ENCODE measurements at places on chromosomes 6 and 20.

GRCh38 chr20:2637246-2637645, 15.2 kb upstream of the NOP56 start:
- DNase-seq = no peak

DNA sequence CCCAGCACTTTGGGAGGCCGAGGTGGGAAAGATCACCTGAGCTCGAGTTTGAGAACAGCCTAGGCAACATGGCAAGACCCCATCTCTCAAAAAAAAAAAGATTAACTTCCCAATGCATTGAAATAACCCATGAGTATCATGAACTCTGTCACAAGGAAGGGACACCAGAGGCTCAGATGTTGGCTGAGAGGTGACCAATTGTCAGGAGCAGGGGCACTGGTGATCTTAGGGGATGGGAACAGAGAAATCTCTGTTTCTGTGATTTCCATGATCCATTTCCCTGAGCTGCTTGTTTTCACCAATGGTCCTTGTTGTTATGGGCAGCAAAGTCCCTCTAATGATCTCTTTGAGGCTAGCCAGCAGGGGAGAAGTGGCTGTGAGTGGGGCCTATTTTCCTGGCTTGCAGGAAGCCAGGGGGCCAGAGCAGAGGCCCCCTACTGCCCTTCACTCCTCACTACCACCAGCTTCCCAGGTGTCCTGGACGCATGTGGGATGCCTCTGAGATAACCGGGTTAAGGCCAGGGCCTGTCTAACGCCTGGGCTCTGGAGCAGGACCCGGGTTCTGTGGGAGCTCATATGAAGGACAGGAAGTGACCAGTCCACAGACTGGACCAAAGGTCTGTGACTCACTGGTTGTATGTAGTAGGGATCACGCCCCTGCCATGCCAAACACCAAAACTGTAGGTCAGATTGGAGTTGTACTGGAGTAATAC, 54.4 kb downstream of the PCNA start:
- DNase-seq = no peak

DNA sequence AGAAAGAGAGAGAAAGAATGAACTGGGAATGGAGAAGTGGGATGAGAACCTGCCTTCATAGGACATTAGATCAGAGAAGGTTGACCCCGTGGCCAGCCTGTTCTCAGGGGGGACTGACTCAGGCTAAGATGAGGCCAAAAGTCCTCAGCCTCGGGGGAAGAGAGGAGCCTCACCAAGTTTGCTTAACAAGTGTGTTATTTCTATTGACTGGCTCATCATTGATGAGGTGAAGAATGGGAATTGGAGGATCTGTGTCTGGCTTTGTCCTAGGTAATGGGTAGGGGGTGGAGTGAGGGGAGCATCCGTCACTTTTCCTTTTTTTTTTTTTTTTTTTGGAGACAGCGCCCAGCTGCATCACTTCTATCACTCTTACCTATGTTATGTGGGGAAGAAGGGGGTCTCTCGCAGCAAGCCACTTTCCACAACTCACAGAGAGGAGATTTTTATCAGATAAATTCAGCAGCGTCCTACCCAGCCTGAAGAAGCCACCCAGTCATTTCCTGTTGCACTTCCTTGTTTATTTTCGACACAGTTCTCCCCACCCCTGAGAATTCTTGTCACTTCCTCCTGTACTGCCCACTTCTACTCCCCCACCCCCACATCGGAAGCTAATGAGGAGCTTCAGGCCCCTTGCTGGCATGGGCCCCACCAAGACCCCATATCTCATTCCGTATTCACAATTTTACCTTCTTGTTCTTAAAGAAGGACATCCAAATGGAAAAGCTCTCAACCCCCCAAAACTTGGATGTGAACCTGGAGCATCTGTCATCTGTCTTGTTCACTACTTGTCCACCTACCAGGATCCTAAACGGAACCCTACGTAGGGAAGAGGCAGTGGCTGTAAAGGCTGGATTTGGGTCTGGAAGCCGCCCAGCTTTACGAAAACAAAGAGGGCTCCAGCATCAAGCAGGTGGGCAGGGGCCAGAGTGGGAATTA, 2.8 kb upstream of the RNASET2 start:
- DNase-seq = no peak

- no peak for DNase-seq
Measured at GRCh38 chr20:63091901-63092659, 85.3 kb upstream of the BHLHE23 start.

DNA sequence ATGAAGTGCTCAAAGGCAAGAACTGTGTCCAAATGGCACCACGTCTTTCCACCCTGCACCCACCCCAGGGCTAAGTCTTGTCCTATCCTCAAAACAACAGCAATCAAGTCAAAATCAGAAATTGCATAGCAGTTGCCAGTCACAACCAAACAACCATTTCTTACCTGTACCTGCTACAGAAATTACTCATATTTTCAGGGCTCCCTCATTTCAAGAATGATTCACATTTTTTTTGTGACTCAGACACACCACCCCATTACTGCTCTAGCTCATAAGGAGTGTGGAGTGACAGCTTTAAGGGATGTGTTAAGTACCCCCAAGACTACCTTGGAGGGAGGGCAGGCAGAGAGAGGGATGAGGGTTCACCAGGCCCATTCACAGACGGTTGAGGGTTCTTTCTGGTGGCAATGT, 111.7 kb downstream of the TRERF1 start:
- DNase-seq = no peak

DNA sequence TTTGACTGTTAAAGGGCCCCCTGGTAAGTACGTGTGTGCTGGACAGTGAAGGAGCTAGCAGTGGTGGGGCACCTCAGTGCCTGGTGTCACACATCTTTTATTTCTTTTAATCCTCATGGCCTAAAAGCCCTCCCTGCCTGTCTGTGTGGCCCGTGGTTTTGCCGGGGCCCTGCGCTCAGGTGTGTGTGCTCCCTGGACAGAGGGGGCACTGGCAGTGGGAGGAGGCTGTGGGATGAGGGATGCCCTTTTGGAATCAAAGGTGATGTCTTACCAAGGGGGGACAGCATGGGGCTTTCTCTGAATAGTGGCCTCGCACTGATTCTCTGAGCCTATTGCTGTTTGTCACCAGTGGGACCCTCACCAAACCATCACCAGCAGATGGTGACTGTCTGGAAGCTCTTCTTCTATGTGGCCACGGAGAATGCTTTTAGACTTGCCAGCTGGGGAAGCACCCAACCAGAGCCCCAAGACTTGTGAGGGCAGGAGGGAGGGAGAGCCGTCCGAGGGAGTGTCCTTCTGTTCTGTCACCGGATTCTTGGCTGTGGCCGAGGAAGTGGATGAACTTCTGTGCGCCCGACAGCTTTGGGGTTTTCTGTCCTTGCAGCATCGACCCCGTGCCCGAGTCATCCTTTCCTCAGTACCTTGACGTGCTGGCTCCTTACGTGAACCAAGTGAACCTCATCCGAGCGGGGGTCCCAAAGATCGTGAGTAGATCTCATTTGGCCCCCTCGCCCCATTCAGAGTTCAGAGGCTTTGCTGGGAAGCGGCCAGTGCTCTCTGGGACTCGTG, 18.1 kb downstream of the PNLDC1 start:
- DNase-seq = no peak

GRCh38 chr6:46637145-46637544, 15.5 kb downstream of the CYP39A1 start:
- no peak for DNase-seq

DNA sequence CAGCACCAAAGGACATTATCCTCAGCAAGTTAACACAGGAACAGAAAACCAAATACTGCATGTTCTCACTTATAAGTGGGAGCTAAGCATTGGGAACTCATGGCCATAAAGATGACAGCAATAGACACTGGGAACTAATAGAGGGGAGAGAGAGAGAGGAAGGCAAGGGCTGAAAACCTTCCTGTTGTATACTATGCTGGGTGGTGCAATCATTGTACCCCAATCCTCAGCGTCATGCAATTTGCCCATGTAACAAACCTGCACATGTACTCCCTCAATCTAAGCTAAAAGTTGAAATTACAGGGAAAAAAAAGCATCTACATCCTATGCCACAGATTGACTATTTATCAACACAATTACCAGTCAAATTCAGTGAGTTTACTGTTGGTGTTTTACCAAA, 20.0 kb upstream of the VNN1 start:
- DNase-seq = no peak

GRCh38 chr20:32991792-32992641, 12.2 kb downstream of the SUN5 start:
- no peak for DNase-seq

GRCh38 chr6:79868098-79868722, 79.1 kb downstream of the ELOVL4 start:
- DNase-seq = peak; percentile 23

DNA sequence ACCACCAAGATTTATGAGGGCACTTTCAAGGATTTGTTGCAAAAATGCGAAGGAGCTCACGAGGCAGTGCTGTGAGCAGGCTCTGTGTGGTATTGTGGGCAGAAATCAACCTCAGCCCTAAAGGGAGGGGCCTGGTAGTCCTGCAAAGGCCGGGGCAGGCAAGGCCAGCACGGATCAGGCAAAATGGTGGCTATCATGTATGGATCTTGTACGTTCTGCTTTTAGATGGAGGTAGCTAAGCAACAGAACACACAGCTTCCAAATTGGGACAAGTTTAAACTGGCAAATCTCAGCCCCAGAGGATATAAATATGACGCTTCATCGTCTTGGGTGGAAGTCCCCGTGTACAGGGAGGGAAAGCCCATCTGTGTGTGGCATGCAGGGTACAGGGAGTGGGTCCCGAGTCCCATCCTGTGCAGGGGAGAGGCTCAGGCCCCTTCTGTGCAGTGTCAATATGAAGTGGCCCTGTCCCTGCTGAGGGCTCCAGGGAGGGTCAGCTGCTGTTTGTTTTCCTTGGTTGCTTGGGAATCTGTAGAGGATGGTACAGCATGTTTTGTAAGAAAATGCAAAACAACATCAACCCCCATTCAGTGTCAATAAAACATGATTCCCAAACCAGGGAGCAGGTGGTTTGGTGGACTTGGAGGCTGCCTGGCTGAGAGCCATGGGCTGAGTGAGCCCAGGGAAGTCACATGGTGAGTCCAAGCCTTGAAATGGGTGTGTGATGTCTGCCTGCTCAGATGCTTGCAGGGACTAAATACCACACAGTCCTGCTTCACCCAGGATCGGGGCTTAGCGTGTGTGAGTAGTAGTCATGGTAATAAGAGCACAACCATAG, 113.0 kb downstream of the SYCP2 start:
- no peak for DNase-seq

DNA sequence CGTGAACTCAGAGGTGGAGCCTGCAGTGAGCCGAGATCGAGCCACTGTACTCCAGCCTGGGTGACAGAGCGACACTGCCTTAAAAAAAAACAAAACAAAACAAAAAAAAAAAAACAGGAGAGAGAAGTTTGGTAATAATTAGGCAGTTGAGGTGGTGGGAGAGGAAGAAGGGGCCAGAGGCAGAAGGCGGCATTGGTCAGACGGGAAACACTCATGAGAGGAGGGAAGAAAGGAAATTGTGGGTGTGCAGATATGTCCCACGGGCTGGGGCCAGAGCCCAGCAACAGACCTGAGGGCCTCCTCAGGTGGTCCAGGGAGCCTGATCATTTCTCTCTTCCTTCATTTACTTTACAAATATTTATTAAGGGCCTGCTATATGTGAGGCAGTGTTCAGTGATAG, 20.0 kb downstream of the SULF2 start:
- DNase-seq = no peak

- no peak for DNase-seq
Measured at GRCh38 chr6:56477241-56477640, 165.4 kb downstream of the DST start.

DNA sequence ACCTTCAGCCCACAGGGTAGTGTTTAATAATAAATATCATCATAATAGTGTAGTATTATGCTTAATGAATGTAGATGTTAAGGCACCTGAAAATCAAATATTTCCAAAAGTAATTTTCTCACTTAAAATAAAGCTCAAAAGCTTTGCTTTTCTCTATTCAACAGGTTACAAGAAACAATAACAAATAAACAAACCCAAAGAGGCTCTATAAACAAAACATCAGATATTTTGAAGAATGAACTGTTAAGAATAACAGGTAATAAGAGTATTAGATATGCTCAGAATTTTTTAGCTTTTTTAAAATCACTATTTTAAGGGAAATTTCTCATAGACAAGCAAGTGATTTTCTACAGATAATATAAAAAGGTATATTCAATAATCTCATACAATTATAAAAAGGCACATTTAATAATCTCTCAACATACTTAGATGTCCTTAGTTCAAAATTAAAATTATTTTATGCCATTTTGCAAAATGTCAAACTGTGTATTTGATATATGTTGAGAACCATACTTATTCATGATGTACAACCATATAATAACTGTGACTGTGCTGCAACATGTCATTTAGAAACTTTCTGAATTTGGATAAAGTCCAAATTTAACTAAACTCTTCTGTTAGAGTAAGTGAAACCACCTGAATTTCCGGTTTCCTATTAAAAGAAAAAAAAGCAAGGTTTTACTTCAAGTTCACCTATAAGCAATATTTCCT, 35.8 kb downstream of the PHIP start:
- no peak for DNase-seq

DNA sequence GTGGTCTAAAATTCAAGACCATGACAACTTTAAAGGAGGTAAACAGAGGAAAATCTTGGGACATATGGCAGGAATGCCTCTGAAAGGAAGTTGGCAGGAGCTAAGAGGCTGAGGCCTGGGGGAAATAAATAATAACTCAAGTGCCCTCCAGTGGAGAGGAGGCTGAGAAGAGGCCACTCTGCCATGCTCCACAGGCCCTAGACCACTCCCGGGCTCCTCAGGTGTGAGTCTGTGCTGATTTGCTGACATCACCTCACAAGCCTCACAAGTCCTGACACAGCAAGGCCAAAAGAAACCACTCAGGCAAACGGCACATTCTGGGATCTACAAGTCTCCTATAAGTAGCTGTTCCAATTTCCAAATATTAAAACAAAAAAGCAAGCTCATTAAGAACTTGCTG, 91.0 kb upstream of the RIPOR2 start:
- DNase-seq = no peak

DNA sequence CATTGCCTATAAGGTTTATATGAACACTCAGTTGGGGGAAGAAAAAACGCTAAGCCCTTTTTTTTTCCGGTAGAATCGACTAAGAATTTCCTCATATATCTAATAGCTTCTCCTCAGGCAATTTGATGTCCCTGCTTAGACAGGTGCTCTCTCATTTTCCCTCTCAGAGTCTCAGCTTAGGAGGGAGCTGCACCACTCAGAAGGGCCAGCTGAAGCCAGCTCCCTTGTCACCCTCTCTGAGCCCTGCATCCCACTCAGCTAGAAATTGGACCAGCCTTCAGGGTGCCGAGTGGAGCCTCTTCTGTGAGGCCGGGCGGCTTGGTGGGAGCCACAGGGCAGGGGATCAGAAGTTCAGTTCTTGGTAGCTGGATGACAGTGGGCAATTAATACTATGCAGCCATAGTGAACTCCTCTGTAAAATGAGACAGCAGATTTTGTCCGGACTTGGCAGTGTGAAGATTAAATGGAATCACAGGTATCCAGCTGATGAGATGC, 368.5 kb downstream of the MAFB start:
- DNase-seq = no peak

- DNase-seq = no peak
Measured at GRCh38 chr20:22914291-22914690, 120.8 kb upstream of the SSTR4 start.

Data from non-pigmented ciliary epithelial cell (primary cell).